NCI-H748 treated with DMSO at 0.1 percent for 48 hours (cell line): ENCODE measurements at places on chromosomes 3 and 15.

DNA sequence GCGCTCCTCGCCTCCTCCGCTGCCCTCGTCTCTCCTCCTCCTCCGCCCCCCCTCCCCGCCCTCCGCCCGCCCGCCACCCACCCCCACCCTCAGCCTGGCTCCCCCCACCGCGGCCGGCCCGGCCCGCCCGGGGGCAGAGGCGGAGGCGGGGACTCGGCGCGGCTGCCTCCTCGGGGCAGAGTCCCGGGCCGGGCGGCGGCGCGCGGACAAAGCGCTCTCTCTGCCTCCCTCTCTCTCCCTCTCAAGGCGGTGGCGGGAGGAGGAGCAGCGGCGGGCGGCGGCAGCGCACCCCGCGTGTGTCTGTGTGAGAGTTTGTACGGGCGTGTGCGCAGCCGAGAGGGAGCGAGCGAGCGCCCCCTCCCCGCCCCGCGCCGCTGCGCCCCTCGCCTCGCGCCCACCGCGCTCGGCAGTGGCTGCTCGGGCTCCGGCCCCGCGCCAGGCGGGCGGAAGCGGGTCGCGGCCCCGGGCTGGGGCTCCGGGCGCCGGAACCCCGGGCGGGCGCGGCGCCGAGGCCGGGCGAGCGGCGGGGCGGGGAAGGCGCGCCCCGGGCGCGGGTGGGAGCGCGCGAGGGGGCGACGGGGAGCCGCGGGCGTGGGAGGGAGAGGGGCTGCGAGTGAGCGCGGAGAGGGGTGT is at the start of gene IGF2BP2:
Gene IGF2BP2 (minus strand): TSS at position 37 of the 633 bp plus-strand sequence. CDS start 82 bp downstream, outside the sequence.
- DNase-seq, result no peak

DNA sequence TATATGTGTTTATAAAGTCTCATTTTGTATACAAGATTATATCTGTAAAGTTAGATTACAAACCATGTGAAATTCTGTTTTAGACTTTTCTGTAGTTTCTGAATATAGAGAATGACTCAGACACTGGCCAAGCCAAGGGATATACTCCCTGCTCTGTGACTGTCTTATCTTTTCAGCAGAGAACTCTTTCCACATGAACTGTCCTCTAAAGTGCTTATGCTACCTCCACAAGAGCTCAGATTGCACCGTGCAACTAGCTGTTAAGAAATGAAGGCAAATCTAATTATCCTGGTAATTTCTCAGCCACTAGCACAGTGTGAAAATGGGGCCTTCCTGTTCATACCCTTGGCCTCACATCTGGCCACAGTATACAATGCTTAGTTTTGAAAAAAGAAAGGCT is 44.3 kb upstream of the CPNE4 start:
- DNase-seq, result no peak

- no peak for DNase-seq
Observed at GRCh38 chr15:92091155-92091734, 237.7 kb downstream of the SLCO3A1 start.

DNA sequence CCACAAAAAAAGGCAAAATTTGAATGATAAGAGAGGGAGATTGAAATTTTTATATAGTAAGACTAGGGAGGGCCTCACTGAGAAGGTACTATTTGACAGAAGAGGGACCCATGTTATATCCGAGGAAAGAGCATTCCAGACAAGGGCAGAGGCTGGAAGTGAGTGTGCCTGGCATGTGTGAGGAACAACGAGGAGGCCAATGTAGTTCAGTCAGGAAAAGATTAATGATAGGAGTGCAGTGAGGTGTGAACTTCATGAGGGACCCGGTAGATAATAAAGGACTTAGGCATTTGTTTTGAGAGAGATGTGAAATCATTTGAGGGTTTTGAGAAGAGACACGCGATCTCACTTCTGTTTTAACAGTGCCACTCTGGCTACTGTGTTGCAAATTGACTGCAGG is 36.3 kb downstream of the ASTE1 start:
- DNase-seq, result no peak

GRCh38 chr15:59828263-59828662 is 139.1 kb upstream of the BNIP2 start:
- no peak for DNase-seq

- DNase-seq, result no peak
Observed at GRCh38 chr3:106508331-106508893, 639.6 kb upstream of the CBLB start.

DNA sequence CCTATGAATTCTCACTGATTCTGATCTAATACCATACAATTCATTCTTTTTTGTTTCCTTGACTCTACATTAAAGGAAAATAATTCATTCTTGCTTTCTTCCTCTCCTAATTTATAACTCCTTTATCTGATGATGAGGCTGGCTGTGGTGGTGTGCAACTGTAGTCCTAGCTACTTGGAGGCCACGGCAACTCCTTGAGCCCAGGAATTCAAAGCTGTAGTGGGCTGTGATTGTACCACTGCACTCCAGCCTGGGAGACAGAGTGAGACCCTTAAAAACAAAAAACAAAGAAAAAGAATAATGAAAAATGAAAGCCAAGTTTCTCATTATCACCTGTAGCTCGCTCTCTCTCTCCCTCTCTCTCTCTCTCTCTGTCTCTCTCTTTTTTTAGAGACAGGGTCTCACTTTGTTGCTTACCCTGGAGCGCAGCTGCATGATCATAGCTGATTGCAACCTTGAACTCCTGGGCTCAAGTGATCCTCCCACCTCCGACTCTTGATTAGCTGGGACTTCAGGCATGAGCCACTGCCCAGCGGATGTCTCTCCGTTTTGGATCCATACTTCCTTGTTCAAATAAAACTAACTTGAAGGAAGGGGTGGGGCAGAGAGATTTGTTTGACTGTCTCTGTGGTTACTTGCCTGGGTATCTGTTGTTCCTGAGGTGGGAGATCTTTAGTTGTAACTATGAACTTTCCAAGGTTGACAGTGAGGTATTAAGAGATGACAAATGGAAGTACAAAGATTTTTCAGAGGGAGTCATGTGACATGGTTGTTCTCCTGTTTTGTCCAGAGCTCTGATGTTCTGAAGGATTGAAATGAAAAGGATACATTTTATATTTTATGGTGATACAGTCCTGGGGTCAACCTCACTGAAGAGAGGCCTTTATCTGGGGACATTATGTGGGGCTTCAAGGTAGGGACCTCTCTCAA is 46.9 kb downstream of the STARD9 start:
- no peak for DNase-seq

- no peak for DNase-seq
Observed at GRCh38 chr15:31269816-31270575, 56.6 kb upstream of the KLF13 start.

DNA sequence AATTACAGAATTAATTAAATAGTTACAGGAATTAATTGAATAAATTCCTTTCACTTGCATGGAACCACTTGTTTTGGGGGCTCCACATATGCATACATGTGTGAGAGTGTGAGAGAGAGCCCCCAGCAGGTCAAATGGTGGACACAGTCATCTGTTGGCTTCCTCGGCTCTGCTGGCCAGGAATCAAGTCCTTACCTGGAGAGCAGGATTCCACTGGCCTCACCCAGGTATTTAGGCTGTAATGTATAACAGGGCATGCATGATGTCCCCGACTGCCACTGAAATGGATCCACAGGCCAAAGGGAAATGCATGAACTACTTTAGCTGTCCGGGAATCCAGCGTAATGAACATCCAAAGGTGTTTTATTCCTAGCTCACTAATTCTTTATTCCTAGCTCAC is 139.7 kb upstream of the SMAD3 start:
- no peak for DNase-seq

- DNase-seq, result no peak
Observed at GRCh38 chr3:101825904-101826445, 23.3 kb upstream of the NFKBIZ start.
